Stimulated activated naive CD8-positive, alpha-beta T cell treated with anti-CD3 and anti-CD28 coated beads, Interleukin-15, Interleukin-2, amounts not matched to agents 100 U/mL and 50 U/mL, for 24 hours (primary cell): ENCODE measurements at places on chromosomes 5 and 9.

- DNase-seq, result no peak
Observed at GRCh38 chr9:111842313-111842712, 47.6 kb upstream of the SHOC1 start.

- DNase-seq, result peak; percentile 75
Observed at GRCh38 chr9:120920806-120921178, 5.8 kb downstream of the TRAF1 start.

GRCh38 chr5:115977096-115977495 is 14.8 kb downstream of the LVRN start:
- DNase-seq, result no peak

- no peak for DNase-seq
Observed at GRCh38 chr5:53545744-53546143, 14.7 kb upstream of the NDUFS4 start.

DNA sequence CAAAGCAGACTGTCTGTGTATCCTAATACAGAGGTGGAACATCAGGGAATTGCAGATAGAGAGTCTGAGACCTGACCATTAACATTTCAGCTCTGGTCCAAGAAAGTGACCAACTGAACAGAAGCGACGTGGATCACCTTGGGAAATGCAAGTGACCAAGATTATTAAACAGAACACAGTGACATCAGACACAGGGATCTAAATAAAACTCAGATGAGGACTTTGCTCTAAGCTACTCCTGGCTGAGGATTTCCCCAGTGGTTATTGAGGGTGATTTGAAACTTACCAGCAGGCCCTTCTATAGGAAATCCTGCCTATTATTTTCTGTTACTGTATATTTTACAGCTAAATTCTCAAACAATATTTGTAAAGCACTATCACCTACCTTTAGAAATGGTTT is 436.0 kb downstream of the TMEM38B start:
- no peak for DNase-seq
